ENCODE measurements at places on chromosomes 2 and 18. TPM values are rescaled to one million over a fixed set of nuclear protein-coding genes. Genes with fewer than 3 reads are reported as not detected.

Gene MC5R
- total RNA-seq, result not detected

Gene PIEZO2
- total RNA-seq, result 2.3 TPM

GRCh38 chr2:27903649-27904404 is 13.3 kb downstream of the BABAM2 start:
- peaks cover 2% of the 10 kb centered on the region for H3K36me3 ChIP-seq
- DNase-seq, result no peak

- H3K27me3 ChIP-seq, result no peaks in the 10 kb centered on the region
- H3K27ac ChIP-seq, result no peak overlapping the region
- no peak overlapping the region for H3K4me3 ChIP-seq
Measured at GRCh38 chr2:3683748-3684454, 19.5 kb upstream of the DCDC2C start.

GRCh38 chr2:11998626-11999378 is 252.4 kb downstream of the LPIN1 start:
- H3K4me3 ChIP-seq, result no peak overlapping the region
- no peak overlapping the region for H3K27ac ChIP-seq
- no peaks in the 10 kb centered on the region for H3K4me1 ChIP-seq
- H3K27me3 ChIP-seq, result no peaks in the 10 kb centered on the region
- DNase-seq, result no peak
- H3K36me3 ChIP-seq, result no peaks in the 10 kb centered on the region

- no peak overlapping the region for H3K27ac ChIP-seq
- H3K4me3 ChIP-seq, result no peak overlapping the region
- DNase-seq, result no peak
- no peaks in the 10 kb centered on the region for H3K4me1 ChIP-seq
Measured at GRCh38 chr2:232523682-232524597, 2.0 kb upstream of the CHRND start.

GRCh38 chr2:98579926-98580325 is 28.4 kb downstream of the COA5 start:
- H3K4me3 ChIP-seq, result no peak overlapping the region
- no peaks in the 10 kb centered on the region for H3K27me3 ChIP-seq
- DNase-seq, result no peak
- H3K36me3 ChIP-seq, result peaks cover 2% of the 10 kb centered on the region
- no peak overlapping the region for H3K27ac ChIP-seq

DNA sequence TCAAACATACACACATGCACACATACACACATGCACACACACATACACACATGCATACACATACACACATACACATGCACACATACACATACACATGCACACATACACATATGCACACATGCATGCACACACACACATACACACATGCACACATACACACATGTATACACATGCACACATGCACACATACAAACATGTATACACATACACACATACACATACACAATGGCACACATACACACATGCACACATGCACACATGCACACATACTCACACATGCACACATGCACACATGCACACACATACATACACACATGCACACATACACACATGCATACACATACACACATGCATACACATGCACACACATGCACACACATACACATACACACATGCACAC is 137.2 kb downstream of the ACKR3 start:
- no peak overlapping the region for H3K27ac ChIP-seq
- no peaks in the 10 kb centered on the region for H3K27me3 ChIP-seq
- DNase-seq, result no peak

- no peaks in the 10 kb centered on the region for H3K36me3 ChIP-seq
- H3K4me1 ChIP-seq, result peaks cover 6% of the 10 kb centered on the region
Measured at GRCh38 chr2:33071591-33071990, 124.8 kb downstream of the LTBP1 start.

DNA sequence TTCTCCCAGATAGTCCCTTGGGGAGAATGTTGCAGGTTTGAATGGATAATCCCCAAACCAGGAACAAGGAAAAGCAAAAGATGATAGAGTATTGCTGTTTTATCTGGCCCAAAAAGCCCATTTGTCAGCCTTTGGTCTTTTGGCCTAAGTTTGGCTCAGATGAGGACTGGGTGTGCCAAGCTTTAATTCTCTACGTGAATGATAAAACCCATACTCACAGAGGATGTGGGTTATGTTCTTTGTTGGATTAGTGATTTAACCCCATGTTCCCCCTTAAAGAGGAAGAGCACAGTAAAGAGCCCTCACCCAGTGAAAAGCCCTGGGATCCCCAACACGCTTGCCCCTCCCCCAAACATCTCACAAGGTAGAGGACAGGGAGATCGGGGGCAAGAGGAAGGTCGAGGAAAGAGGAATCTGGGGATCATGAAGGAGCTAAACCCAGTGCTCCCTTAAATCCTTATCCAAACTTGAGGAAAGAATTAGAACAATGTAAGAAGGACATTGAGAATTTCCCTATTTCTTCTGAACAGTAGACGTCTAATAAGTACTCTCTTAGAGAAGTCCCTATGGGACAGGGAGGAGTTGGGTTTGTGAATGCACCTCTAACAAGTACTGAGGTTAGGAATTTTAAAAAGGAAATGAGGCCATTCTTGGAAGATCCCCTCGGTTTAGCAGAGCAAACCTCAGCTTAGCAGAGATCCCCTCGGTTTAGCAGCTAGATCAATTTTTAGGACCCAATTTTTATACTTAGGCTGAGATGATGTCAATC is 105.0 kb downstream of the HIBCH start:
- H3K27ac ChIP-seq, result no peak overlapping the region
- peaks cover 2% of the 10 kb centered on the region for H3K36me3 ChIP-seq
- no peak overlapping the region for H3K4me3 ChIP-seq
- DNase-seq, result peak; percentile 49
- peaks cover 6% of the 10 kb centered on the region for H3K4me1 ChIP-seq

DNA sequence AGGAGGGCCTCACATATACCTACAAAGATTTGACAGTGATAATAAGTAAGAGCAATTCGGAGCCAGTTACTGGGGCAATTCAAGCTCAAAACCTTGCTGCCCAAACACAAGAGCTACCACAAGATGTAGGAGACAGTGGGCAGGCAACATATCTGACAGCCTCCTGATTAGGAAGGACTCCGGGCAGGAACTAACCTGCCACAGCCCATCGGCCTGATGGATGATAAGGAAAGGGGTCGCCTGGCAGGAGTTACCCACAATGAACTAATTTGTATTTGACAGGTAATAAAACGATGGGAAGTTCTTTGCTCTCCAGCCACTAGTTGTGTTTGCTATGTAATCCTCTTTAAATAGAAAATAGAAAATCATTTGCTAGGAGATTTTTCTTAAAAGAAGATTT is 100.2 kb downstream of the ARHGAP15 start:
- H3K36me3 ChIP-seq, result no peaks in the 10 kb centered on the region
- H3K4me1 ChIP-seq, result no peaks in the 10 kb centered on the region
- H3K27me3 ChIP-seq, result no peaks in the 10 kb centered on the region
- no peak overlapping the region for H3K4me3 ChIP-seq

GRCh38 chr2:23589739-23590138 is 204.8 kb downstream of the KLHL29 start:
- DNase-seq, result no peak
- no peaks in the 10 kb centered on the region for H3K4me1 ChIP-seq
- no peak overlapping the region for H3K4me3 ChIP-seq
- H3K36me3 ChIP-seq, result no peaks in the 10 kb centered on the region
- H3K27ac ChIP-seq, result no peak overlapping the region

GRCh38 chr2:219836647-219837177 is 209.3 kb downstream of the SLC4A3 start:
- no peaks in the 10 kb centered on the region for H3K36me3 ChIP-seq
- no peak for DNase-seq
- no peaks in the 10 kb centered on the region for H3K4me1 ChIP-seq
- no peak overlapping the region for H3K27ac ChIP-seq
- H3K27me3 ChIP-seq, result no peaks in the 10 kb centered on the region

- H3K4me3 ChIP-seq, result no peak overlapping the region
- peaks cover 2% of the 10 kb centered on the region for H3K4me1 ChIP-seq
- H3K27me3 ChIP-seq, result no peaks in the 10 kb centered on the region
- DNase-seq, result no peak
Measured at GRCh38 chr2:231222318-231223000, 24.0 kb downstream of the ARMC9 start.

GRCh38 chr2:9749546-9750223 is 93.6 kb upstream of the TAF1B start:
- no peaks in the 10 kb centered on the region for H3K4me1 ChIP-seq
- H3K27ac ChIP-seq, result no peak overlapping the region
- H3K27me3 ChIP-seq, result no peaks in the 10 kb centered on the region
- H3K36me3 ChIP-seq, result no peaks in the 10 kb centered on the region
- DNase-seq, result no peak

DNA sequence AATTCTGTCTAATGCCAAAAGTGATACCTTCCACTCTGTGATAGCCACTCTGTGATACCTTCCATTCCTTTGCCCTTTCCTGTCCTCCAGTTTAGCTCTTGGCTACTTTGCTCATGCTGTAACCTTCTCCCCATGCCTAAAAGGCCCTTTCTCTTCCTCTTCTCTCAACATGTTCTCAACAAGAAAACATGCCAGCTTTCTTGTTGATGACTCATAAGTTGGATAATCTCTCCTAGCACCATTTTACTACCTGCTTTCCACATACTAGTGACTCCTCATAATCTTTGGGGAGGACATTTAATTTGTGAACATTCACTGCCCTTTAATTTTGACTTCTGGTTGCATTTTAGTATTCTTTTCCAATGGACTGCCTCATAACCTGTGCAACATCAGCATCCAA is 55.9 kb upstream of the NT5C1B start:
- H3K27me3 ChIP-seq, result no peaks in the 10 kb centered on the region
- H3K4me1 ChIP-seq, result no peaks in the 10 kb centered on the region
- no peak overlapping the region for H3K4me3 ChIP-seq

DNA sequence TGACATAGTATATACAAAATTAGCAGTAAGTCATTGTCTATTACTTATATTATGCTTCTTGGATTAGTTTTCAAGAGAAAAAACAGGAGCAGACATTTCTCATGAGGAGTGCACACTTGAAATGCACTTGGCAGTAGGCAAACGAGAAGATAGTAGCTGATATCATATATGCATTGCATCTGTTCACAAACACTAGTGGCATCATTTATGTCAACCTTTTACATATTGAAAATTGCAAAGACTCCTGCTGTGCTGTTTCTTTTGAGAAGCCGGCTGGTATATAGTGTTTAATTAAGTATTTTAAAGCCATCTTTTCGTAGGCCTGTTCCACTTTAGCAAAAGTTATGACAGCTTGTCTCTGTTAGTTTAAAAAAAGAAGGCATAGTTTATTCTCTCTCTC is 58.4 kb upstream of the SLC8A1 start:
- H3K36me3 ChIP-seq, result no peaks in the 10 kb centered on the region
- DNase-seq, result no peak
- H3K4me3 ChIP-seq, result no peak overlapping the region
- H3K27ac ChIP-seq, result no peak overlapping the region
- H3K4me1 ChIP-seq, result no peaks in the 10 kb centered on the region

GRCh38 chr2:223044916-223045700 is 6.9 kb upstream of the KCNE4 start:
- no peak for DNase-seq
- H3K36me3 ChIP-seq, result no peaks in the 10 kb centered on the region
- H3K27ac ChIP-seq, result peak overlapping the region; percentile 30
- peaks cover 3% of the 10 kb centered on the region for H3K4me1 ChIP-seq

- H3K4me3 ChIP-seq, result no peak overlapping the region
- H3K27me3 ChIP-seq, result no peaks in the 10 kb centered on the region
- no peak overlapping the region for H3K27ac ChIP-seq
- H3K36me3 ChIP-seq, result no peaks in the 10 kb centered on the region
Measured at GRCh38 chr18:46250084-46250811, 146.1 kb downstream of the HAUS1 start.

DNA sequence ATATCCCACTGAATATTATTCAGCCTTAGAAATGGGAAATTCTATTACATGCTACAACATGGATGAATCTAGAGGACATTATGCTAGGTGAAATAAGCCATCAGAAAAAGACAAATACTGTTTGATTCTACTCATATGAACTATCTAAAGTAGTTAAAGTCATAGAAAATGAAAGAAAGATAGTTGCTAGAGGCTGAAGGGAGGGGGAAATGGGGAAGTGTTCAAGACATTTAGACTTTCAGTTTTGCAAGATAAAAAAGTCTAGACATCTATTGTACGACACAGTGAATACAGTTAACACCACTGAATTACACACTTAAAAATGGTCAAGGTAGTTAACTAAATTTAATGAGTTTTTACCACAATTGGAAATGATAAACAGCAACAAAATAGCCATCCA is 835.9 kb upstream of the CHAC2 start:
- H3K27me3 ChIP-seq, result no peaks in the 10 kb centered on the region
- DNase-seq, result no peak
- peaks cover 3% of the 10 kb centered on the region for H3K4me1 ChIP-seq
- no peak overlapping the region for H3K27ac ChIP-seq
- no peak overlapping the region for H3K4me3 ChIP-seq

DNA sequence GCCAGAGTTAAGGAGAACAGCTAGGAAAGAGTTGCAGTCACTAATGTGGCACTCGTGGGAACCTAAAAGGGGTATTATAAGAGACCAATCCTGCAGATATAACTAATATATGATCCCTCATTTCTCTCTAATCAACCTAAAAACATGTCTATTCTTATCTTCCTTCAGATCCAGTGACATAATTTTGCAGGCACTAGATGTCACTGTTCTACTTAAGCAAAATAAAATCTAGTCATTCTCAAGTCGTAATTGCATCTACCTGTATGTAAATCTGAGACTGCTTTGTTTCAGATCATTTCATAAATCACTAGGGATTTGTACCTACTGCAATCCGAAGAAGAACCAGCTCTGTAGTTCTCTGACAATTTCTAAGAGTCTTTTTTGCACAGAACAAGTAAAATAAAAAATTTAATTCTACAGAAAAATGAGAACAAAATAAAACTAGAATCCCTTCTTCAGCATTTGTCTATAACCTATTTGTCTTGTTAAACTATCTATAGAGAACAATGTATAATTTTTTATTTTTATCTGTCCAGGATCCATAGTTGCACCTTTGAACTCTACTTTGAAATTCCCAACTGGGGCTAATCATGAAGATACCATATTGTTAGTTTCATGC is 56.5 kb upstream of the ERBB4 start:
- H3K27me3 ChIP-seq, result peaks cover 2% of the 10 kb centered on the region
- H3K36me3 ChIP-seq, result no peaks in the 10 kb centered on the region
- H3K4me3 ChIP-seq, result no peak overlapping the region
- H3K27ac ChIP-seq, result no peak overlapping the region
- no peak for DNase-seq

DNA sequence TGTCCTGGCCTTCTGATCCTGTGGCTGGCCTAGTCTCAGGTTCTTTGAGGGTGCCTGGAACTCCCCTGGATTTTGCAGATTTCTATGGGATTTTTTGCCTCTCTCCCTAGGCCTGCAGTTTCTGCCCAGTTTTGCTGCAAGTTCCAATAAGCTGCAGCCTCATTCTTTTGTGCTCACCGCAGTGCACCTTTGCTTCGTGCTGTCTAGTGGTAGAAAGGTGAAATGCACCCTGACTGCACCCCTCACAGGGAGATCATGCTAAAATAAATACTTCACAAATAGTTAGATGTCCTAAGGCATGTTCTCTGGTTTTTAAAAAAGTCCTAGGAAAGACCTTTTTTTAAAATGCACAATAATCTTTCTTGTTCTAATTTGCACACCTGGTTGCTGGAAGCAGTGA is 72.5 kb downstream of the GNAL start:
- no peaks in the 10 kb centered on the region for H3K36me3 ChIP-seq
- no peaks in the 10 kb centered on the region for H3K27me3 ChIP-seq
- DNase-seq, result no peak
- no peak overlapping the region for H3K27ac ChIP-seq
- H3K4me1 ChIP-seq, result no peaks in the 10 kb centered on the region
